OCI-M1 (cell line): ENCODE measurements at places on chromosomes 6 and 20.

DNA sequence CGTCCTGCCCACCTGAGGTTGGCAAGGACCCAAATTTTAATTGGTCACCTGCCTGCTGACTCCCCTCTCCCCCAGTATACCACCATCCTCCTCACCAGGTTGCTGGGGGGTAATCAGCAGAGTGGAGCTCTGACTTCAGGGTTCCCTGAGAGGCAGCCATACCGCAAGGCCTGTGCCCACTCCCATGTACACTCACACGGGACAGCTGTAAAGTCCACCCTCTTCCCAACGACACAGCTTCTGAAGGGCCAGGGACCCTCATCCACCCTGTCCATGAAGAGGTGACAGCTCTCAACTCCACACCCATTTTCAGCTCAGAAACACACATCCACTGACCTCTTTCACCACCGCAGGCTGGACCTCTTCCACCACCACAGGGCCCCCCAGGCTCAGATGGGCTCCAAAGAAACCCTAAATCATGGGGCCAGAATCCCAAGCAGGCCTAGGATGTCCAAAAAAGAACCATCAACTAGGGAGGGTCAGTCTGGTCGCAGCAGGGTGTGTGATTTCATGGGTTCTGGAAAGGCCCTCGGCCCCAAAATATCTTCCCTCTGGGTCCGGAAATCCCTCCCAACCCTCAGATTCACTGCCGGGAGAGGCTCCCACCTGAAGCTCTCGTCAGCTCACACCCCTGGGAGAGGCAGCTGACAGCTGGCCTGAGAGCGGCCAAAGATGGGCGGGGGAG lies 30.0 kb downstream of the TFEB start:
- no peak for DNase-seq

DNA sequence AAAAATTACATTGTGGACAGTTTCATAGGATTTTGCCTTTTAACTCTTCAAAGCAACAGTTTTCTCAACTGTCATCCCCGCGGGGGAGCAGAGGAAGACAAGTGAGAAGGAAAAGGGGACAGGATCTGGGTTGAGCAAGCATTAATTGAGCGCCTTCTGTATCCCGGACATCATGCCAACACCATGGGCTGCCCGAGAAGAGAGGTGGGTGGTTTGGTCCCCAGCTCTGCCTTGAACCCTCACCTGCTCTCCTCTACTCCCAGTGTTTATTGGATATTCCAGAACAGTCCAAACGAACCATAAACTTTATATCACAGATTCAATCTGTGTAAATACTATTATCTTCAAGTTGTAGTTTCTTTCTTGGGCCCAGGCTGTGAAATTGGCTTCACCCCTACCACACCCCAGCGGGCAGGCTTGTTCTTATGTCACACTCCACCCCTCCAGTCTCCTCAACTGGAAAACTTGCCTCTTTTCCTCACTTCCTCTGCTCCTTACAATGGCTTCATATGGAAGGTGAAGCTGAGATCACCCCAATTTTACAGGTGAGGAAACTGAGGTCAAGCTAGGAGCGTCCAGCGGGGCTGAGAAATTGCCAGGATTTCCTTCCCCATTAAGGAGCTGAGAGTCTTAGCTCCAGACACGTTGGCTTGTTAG lies 6.0 kb downstream of the PCK1 start:
- no peak for DNase-seq

DNA sequence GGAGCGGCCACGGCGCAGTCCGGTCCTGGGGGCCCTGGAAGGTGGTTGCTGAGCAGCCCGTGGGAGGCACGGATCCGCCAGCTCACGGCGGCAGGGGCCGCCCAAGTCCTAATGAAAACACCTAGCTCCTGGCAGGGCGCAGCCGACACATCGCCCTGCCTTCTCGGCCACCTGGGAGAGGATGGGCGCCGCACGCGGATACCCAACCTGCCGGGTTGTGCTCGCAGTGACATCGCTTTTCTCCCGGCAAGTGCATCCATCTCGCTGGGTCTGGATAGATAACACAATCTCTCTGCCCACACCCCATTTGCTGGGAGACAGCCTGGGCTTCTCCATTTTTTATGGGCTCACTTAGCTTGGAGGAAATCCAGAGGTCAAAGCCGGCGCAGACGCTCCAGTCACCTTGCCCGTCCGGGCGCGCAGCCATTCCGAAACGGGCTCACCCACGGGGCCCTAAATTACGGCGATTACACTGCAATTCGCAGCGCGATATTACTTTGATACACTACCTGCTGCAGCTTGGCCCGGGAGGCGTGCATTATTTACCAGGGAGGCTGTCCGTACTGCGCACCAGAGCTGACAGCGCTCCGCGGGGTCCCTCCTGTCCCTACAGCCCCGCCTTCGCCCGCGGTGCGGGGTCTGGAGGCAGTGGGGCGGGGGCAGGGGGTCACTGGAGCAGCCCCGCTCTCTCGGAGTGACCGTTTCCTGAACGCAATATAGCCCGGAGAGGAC lies 36.2 kb upstream of the CCDC167 start:
- DNase-seq: peak; percentile 25

- no peak for DNase-seq
These were observed 204.2 kb downstream of the BMP7 start for GRCh38 chr20:57062241-57062640.

DNA sequence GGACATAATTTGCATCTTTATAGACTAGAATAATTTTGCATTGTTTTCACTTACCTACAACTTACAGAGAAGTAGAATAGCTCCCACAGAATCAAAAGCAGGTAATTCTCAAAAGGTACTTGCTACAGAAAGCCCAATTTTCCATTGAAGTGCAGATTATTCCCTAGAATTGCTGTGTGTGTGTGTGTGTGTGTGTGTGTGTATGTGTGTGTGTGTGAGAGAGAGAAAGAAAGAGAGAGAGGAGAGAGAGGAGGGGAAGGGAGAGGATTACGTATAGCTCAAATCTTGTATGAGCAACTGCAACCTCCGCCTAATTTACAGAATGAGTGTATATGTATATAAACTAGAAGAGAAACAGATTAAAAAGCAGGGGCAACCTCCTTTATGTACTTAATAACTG lies 68.0 kb downstream of the DOK5 start:
- DNase-seq: no peak

DNA sequence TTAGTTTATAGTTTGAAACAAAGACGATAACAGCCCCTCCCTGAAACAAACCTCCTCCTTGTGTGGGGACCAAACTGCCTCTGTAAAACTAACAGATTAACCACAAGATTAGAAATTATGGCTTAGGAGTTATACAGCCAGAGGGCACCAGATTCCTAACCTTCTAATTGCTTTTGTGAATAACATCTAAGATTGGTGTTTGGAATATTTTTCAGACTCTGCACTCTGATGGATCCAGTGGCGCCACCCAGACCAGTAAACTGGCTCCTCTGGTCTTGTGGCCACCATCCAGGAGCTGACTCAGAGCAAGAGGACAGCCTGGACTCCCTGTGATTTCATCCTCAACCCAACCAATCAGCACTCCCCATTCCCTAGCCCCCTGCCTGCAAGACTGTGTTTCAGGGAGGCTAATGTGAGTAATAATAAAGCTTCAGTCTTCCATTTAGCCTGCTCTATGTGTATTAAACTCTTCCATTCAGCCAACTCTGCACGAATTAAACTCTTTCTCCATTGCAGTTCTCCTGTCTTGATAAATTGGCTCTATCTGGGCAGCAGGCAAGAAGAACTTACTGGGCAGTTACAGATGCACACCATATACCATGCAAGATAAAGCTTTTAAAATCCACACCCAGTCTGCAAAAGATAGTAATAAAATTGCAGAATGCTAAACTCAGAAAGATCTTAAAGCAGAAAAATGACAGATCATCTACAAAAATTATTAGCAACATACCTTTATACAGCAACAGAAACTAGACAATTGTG lies 58.5 kb upstream of the SLC22A16 start:
- DNase-seq: no peak

DNA sequence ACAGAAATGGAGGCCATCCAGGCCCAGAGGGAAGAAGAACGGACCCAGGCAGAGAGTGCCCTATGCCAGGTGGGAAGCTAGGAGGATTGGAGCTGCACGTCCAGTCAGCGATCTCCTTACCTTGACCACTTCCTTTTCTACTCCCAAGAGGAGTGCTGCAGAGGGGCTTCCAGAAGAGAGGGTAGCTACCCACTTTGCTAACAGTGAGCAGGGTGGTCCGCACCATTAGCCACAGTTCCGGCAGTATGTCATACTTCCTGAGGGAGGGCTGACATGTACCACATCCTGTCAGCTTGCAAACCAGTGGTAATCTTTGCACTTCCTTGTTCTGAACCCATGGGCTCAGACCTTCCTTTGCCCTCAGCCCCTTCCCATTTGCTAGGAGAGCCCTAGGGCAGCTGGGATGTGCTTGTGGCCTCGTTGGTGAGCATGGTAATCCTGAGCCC lies 35.4 kb downstream of the CEP250 start:
- no peak for DNase-seq

DNA sequence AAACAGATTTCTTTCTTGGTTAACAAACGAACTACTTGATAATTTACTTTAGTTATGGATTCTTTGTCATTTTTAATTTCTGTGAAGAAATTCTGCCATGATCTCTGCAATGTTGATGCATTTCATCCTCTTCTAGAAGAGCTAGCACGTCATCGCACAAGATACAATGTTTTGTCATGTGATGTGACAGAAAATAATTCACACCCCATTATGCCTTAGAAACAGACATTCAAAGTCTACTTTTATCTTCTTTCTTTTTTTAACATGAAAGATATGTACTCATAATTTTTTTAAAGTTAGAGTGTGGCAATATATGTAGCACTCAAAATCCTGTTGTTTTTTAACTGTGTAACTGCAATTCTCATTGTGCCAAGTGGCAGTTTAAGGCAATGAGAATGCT lies 39.6 kb upstream of the NELFCD start:
- DNase-seq: no peak

- no peak for DNase-seq
These were observed 163.7 kb upstream of the THEMIS start for GRCh38 chr6:128064540-128064895.

GRCh38 chr6:36769676-36770499 lies 69.4 kb downstream of the CPNE5 start:
- DNase-seq: peak; percentile 28

DNA sequence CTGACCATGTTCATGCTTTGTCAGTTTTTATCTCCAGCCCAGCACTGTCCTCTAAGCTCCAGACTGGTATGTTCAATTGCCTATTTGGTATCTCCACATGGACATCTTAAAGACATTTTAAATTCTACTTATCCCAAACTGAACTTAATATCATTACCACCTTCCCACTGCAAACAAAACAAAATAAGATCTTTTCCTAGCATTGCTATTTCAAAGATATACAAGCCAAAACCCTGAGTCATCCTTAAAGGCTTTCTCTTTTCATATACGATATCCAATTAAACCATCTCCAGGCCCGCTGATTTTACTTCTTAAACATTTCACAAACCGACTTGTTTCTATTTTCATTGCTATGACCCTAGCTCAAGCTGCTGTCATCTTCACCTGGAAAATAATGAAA lies 35.1 kb upstream of the HS3ST5 start:
- DNase-seq: no peak
